Heart right ventricle (tissue), 16 donors: ENCODE measurements at places on chromosomes 1 and 21. TPM values are rescaled to one million over a fixed set of nuclear protein-coding genes. Genes with fewer than 3 reads are reported as not detected.

Gene TYW3
- 32.2 TPM for polyA plus RNA-seq

Gene IGSF21
- polyA plus RNA-seq: 0.51 TPM

- DNase-seq: no peak
Observed at GRCh38 chr1:248871837-248872401, 13.0 kb upstream of the ZNF692 start.

DNA sequence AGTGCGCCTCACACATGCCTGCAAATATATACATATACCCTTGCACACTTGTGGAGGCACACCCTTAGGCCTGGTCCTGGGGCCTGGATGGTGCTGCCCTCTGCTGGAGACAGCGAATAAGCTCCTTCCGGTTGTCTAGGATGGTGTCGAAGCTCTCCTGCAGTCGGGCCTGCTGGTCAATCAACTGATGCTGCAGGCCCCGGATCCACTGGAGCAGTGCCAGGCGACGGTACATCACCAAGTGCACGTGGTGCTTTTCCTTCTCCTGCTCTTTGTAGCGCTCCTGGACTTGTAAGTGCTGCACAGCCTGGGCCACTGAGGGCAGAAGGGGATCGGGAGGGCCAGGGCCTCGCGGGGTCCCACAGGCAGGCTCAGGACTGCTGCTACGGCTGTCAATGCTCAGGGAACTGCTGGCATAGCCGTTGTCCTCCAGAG is 3.1 kb downstream of the C1orf216 start:
- DNase-seq: peak; percentile 63

GRCh38 chr1:153350321-153350957 is 1.8 kb upstream of the PGLYRP4 start:
- DNase-seq: no peak

- no peak for DNase-seq
Observed at GRCh38 chr1:1124508-1124785, 8.6 kb upstream of the C1orf159 start.

- no peak for DNase-seq
Observed at GRCh38 chr1:55188909-55189308, 26.3 kb downstream of the USP24 start.

DNA sequence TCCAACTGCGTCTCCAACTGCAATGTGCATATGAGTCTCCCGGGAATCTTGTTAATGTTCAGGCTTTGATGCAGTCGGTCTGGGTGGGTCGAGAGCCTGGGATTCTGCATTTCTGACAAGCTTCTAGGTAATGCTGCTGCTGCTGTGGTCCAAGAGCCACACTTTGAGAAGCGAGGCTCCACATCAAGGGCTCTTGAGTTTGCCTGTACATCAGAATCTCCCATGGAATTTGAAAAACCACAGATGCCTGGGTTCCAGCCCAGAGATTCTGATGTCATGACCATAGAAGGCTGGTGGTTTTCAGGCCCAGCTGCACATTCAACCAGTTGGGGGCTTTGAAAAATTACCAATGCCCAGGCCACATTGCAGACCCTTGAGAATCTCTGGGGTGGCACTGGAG is 93.9 kb upstream of the TARDBP start:
- no peak for DNase-seq

GRCh38 chr1:61082311-61083012 is at the start of gene NFIA:
TSS of gene NFIA (plus strand) at chr1:61082561.
- DNase-seq: peak; percentile 53

GRCh38 chr21:41643246-41643966 is 123.4 kb downstream of the RIPK4 start:
- no peak for DNase-seq

DNA sequence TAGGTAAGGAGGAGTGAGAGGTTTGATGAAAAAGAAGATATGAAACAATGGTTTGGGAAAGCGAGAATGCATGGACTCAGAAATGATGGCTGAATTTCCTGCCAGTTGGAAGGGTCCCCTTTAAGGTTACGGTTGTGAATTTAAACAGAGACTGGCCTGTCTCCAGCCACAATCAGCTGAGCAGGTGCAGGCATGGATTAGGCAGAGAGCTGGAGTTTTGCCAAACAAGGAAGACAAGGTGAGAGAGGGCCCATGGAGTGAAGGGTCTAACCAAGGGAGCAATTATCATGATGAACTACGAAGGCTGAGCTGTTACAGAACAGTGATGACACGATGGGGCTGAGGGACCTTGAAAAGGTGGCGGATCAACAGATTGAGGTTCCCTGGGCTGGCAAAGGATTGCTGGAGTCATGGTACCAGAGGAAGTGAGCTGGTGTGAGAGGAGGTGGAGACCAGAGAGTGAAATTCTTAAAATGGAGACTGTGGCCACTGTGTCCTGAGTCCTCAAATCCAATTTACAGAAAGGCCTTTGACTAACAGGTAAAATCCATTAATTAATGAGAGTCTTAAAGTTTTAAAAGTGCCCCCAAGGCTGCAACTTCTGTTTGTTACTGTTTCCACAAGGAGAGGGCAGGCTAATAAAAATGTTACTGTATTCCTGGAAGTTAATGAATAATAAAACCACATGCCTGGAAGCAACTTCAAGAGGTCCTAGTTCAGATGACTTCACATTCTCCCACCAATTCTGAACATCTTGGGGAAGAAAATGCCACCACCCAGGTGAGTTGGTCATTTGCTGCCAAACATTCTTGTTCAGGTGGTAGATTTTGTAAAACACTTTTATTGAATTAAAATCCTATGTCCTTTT is 41.5 kb downstream of the LHX9 start:
- DNase-seq: no peak

GRCh38 chr1:175163702-175164101 is 28.9 kb downstream of the KIAA0040 start:
- no peak for DNase-seq

DNA sequence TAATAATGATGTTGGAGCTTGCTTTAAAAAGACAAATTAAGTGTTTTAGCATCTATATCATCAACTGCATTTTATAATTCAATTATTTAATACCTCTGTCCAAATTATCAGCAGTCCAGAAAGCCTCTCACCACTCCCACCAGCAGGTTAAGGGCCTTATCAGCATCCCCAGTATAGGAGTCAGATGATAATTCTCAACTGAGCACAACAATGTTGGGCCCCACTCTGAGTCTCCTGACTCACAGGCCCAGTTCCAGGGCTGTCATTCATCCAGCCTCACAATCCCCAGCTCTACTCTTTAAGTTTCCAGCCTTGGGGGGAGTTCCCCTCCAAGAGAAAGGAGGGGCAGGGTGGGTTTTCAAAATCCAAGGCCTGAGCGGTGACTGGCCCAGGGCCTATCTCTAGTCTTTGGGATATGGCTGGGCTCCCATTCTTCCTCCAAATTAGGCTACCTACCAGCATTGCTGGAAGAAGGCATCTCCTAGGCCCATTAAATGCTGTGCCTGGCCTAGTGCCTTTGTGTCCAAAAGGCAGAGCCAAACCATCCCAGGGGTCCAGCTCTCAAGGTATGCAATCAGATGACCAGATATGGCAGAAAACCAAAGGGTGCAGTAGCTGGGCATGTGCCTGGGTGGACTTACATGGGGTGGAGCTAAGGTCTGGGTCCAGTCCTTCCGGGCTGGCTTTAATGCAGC is 134.1 kb downstream of the GLUL start:
- DNase-seq: no peak

DNA sequence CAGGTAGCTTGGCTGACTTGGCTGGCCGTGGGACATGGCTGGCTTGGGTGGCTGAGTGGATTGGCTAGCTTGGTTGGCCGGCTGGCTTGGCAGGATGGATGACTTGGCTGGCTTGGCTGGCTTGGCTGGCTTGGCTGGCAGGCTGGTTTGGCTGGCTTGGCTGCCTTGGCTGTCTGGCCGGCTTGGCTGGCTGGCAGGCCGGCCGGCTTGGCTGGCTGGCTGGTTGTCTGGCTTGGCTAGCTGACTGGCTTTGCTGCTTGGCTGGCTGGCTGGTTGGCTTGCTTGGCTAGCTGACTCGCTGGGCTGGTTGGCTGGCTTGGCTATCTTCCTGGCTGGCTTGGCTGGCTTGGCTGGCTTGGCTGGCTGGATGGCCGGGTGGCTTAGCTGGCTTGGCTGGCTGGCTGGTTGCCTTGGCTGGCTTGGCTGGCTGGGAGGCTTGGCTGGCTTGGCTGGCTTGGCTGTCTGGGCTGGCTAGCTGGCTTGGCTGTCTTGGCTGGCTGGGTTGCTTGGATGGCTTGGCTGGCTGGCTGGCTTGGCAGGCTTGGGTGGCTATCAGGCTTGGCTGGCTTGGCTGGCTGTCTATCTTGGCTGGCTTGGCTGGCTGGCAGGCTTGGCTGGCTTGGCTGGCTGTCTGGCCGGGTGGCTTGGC is 129.7 kb upstream of the FAM72C start:
- peak; percentile 17 for DNase-seq
